ENCODE measurements at places on chromosomes 13 and 19.

GRCh38 chr13:103537616-103538015, 471.4 kb upstream of the SLC10A2 start:
- no peak for DNase-seq

DNA sequence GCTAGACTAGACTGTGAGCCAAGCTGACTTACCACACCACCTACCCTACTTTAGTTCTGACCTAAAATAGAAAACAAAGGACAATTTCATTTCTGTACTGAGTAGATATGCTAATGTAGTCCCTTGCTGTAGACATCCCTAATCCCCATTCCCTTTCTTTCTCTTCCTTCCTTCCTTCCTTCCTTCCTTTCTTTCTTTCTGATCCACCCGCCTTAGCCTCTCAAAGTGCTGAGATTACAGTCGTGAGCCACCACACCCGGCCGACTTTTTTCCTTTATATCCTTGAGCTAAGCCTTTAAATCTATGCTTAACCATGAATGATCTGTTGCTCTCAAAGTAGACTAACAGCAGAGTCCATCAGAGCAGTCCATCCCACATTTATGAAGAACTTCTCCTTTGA, 465.0 kb downstream of the SLITRK6 start:
- no peak for DNase-seq

DNA sequence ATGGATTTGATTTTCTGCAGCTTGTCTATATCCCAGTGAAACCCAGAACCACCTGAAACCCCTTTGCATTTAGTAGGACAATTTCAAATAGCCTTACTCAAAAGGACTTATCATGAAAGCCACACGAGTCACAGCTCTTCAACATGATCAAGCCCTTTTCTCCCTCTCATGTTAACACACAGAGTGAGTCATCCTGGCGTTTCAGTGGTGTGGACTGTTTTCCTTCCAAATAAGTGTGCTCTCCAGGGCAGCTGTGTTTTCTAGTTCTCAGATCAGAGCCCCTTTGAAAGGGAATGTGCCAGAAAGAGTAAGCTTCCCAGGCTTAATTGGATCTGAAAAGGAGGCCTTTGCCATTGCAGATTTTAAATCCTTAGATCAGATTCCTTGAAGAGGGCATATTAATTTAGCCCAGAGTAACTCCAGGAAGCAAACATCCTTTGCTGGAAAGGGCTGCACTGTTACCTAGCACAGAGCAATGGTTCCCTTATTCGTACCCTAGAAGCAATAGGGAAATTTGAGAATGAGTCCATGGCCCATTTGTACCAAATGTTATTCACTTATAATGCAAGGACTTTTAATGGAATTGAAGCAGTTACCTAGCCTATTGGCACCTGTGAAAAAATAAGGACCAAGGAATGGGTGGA, 51.3 kb downstream of the ERICH6B start:
- DNase-seq, result no peak

DNA sequence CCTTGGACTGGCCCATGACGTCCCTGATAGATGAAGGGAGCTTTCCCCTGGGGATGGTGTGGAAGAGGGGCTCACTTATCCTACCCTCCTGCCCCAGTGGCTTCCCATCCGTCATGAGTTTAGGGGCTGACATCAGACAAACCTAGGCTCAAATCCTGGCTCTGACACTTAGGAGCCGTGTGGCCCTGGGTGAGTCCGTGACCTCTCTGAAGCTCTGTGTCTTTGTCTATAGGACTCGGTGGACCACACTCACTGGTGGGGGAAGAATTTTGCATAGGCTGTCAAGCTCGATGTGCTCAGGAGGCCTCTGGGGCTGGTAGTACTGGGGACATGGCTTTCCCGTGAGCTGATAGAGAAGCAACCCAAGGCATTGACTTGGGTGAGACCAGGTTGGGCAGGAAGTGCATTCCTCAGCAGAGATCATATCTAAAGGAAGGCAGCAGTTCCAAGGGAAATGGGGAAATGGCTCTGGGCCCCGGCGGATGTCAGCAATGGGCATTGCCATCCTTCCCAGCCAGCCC, 17.4 kb upstream of the AP1M2 start:
- peak; percentile 3 for DNase-seq

GRCh38 chr13:26022538-26023292, 29.1 kb downstream of the SHISA2 start:
- DNase-seq, result no peak

GRCh38 chr13:39154041-39154440, 115.8 kb downstream of the NHLRC3 start:
- DNase-seq, result no peak

DNA sequence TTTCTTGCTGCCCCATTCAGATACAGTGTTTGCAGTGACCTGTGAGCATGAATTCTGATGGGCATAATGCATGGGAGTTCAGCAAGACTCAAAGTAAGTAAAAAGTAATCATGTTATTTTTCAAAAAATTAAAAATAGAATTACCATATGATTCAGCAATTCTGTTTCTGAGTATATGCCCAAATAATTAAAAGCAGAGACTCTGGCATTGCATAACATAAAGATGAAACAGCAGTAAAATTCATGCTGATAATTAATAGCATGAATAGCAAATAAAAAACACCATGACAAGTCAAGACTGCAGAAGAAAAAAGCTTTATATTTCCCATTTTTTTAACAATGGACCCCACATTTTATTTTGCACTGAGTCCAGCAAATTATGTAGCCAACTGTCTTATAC, 21.3 kb downstream of the RNF6 start:
- DNase-seq, result no peak

DNA sequence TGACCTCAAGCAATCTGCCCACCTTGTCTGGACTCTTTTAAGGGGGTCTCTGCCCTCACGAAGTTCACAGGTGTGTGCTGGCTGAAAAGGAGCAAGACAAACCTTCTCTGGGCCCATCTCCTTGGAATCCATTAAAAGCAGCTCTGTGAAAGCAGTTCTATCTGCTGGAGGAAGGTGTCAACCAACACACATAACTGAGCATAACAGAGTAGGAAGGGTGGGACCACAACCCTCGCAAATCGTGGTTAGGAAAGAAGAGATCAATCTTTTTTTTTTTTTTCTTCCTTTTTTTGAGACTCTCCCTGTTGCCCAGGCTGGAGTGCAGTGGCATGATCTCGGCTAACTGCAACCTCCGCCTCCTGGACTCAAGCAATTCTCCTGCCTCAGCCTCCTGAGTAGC, 1.4 kb downstream of the SUGP2 start:
- DNase-seq, result no peak

DNA sequence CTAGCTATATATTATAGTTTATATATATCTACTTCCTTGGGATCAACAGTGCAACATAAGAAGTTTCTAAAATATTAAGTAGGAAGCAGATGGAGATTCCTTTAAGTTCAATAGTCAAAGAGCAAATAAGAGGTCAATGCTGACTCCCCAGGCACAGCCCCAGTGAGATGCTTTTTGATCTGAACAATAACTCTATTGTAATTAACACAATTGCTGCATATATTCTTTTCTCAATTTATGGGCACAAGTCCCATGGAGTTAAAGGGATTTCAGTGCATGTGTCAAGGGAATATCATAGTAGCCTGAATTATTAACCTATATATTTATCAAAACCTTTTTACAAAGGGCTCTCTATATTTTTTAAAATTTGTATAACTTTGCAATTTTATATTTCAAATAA, 180.8 kb downstream of the SPRY2 start:
- DNase-seq, result no peak

DNA sequence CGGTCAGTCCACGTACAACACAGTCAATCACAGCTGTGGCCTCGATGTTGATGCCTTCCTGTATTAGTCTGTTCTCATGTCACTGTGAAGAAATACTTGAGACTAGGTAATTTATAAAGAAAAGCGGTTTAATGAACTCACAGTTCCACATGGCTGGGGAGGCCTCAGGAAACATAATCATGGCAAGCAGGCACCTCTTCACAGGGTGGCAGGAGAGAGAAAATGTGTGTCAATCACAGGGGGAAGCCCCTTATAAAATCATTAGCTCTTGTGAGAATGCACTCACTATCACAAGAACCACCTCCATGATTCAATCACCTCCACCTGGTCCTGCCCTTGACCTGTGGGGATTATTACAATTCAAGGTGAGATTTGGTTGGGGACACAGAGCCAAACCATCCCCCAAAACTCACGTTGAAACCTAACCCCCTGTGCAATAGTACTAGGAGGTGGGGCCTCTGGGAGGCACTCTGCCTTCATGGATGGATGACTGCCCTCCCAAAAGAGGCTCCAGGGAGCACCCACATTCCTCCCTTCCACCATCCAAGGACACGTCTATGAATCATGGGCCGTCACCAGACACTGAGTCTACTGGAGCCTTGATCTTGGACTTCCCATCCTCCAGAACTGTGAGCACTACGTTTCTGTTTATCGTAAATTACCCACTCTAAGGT, 2.3 kb upstream of the PROZ start:
- DNase-seq, result no peak

- DNase-seq, result no peak
These were observed 18.7 kb downstream of the GPR180 start for GRCh38 chr13:94620286-94620896.

GRCh38 chr13:108249150-108249549, 20.4 kb upstream of the TNFSF13B start:
- no peak for DNase-seq

GRCh38 chr13:52446265-52446664, 4.2 kb downstream of the VPS36 start:
- no peak for DNase-seq

GRCh38 chr19:12272980-12273901, 21.4 kb downstream of the ZNF44 start:
- no peak for DNase-seq

GRCh38 chr13:100636004-100636403, 38.6 kb downstream of the TMTC4 start:
- DNase-seq, result no peak

GRCh38 chr13:32496599-32497160, 41.9 kb downstream of the N4BP2L2 start:
- no peak for DNase-seq

DNA sequence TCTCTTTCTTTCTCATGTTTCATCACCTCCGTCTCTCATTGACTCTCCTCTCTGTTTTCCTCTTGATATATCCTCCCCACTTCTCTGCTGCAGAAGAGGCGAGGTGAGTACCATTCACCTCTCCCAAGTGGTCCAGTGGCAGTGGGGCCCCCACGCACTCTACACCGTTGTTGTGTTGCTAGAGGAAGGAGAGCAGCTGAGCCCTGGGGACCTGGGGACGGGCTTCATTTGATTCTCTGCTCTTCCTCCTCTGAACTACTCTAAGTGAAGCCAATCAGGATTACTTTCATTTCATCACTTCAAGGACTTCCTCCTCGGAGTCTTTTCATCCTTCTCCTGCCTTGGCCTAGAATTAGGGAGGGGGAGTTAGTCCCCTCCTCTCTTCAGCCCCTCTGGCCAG, 64.6 kb downstream of the CCNE1 start:
- no peak for DNase-seq

DNA sequence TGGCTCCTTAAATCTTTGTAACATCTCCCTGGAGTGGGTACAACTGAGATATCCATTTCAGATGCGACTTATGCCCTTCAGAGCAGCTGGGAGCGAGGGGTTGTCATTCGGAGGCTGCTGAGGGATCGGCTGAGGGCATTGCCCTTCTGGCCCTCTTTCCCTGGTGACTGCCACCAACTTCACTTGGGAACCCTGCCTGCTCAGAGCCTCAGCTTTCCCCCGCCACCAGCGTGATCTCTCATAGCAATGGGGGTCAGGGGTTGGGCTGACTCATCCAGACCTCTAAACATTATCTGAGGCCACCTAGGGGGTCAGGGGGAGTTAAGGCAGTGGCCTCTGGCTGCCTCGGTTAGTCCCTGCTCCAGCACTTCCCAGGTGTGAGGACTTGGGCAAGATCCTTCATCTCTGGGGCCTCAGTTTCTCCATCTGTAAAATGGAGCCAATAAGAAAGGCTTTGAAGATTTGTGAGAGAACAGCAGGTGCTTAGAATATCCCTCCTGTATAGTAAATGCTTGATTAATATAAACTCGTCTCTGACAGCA, 1.1 kb downstream of the PRX start:
- DNase-seq, result no peak

DNA sequence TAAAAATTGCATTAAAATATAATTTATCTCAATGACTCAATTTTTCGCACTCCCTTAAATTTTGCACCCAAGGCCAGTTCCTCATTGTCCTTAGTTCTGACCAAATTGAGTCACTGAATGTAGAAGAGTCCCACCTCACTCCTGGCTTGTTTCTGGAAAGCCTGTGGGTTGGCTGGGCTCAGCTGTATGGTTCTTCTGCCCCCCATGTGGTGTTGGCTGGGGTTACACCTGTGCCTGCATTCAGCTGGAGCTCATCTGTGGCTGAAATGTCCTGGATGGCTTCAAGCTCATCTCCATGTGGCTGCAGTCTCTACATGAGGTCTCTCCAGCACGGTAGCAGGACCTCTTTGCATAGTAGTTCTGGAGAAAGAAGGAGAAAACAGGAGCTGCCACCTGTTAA, 7.2 kb upstream of the IRGC start:
- DNase-seq, result no peak

- no peak for DNase-seq
These were observed 3.3 kb downstream of the FCGRT start for GRCh38 chr19:49515767-49516166.

- DNase-seq, result no peak
These were observed 52.4 kb downstream of the ZNF676 start for GRCh38 chr19:22144394-22144793.

DNA sequence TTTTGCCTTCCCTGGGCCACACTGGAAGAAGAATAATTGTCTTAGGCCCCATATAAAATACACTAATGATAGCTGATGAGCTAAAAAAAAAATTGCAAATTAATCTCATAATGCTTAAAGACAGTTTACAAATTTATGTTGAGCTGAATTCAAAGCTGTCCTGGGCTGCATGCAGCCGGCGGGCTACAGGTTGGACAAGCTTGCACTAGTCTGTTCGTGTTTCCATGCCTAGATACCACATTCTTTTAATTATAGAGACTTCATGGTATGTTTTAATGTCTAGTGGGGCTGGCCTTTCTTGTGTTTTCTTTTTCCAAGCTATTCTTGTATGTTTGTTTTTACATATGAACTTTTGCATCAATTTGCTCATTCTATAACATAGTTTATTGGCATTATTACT, 90.6 kb downstream of the SGCG start:
- no peak for DNase-seq

DNA sequence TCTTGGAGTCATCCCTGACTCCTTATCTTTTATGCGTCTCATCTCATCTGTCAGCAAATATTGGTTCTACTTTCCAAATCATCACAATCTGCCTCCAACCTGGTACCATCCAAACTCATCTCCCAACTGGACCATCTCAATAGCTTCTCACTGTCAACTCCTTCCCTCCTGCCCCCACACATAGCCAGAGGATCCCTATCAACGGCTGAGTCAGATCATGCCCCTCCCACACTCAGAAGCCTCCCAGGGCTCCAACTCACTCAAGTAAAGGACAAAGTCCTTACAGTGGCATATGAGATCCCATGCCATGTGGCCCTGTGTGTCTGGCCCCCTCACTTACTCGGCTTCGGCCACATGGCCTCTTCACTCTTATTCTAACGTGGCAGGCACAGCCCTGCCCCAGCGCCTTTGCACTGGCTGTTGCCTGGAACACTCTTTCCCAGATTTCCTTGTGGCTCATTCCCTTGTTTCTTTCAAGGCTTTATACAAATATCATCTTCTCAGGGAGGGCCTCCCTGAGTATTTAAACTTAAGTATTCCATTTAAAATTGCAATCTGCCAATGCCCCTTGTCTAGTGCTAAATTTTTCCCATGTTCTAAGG, 4.3 kb downstream of the SPRED3 start:
- DNase-seq, result no peak

Data from activated CD8-positive, alpha-beta memory T cell treated with anti-CD3 and anti-CD28 coated beads for 1 hour (primary cell).